ENCODE measurements at places on chromosomes 3 and 15.
A peak's percentile ranks its signal among the peaks of the same experiment; 100 is the strongest.

DNA sequence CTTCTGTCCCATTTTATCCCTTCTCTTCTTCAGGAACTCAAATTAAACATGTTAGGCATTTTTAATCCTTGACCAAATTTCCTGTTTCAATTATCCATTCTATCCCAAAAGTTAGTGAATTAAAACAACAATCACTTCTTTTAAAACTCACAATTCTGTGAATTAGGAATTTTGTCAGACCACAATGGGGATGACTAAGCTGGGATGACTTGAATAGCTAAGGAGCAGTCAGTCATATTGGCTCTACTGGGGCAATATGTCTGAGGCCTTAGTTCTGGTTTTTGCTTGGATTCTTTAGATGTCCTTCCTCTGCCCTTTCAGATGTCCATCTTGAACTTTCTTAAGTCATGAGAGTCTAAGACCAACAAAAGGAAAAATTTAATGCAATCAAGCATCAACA, 178.2 kb upstream of the TGFBR2 start:
- DNase-seq, result no peak

DNA sequence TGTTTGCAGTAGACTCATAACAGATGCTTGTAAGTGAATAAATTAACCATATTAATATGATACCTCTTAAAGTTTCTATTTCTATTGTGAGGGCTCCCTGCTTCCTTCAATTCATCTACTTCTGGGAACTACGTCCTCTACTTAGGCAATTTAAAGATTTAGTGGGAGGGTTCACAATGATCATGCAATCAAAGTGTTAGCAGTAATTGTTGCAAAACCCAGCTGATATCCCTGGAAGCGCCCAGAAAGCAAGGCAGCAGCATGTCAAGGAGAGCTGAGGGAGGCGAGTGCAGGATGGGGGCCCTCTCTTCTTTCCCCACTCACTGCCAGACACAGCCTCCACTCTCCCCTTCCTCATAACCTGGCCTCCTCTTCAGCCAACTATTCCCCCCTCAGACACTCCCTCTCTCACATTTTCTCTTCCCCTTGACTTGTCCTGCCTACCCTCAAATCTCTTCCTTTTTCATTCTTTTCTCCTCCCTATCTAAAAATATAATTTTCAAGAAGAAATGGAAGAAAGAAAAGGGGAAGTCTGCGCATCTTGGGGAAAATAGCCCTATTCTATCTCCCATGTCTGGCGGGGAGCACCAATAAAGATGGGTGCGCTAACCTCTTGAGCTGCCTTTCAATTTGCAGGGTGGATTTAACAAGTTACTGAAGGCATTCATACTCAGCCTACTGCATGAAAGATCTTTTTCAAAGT, 6.6 kb downstream of the TMEM212 start:
- no peak for DNase-seq

DNA sequence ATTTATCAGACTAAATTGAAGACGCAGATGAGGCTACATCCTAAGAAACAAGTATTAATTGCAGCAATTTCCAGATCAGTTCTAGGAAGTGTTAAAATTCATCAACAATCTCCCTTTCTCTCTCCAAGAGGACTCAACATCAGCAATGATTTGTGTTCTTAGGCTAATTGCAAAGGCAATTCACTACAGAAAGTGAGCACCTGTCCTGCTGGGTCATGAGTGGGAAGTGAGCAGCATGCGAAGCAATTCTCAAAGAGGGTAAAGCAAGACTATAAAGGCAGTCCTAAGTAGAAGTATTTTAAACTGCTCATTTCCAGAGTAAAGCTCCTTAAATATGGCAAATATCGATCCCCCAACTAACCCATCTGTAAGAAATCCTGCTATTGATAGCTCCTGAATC, 1191.0 kb upstream of the ALCAM start:
- DNase-seq, result no peak

DNA sequence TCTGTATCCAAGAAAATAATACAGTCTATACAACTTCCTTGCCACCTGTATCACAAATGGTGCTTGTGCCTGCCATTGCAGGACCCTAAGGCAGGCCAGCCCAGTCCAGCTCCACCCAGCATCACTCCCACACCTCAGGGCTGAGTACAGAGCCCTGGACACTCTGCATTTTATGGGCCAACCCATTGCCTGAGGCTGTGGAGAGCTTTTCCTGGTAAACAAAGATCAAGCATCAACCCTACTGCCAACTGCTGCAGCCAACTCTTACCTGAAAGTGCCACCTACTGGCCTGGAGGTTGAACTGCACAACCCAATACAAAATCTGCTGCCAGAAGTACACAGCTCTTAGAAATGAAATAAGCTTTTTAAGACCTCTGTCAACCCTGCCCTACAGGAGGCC, 1082.2 kb downstream of the NAALADL2 start:
- DNase-seq, result no peak

GRCh38 chr15:62124973-62125303, 40.1 kb downstream of the C2CD4B start:
- DNase-seq, result no peak

- no peak for DNase-seq
Measured at GRCh38 chr3:13484851-13485590, 4.9 kb downstream of the HDAC11 start.

DNA sequence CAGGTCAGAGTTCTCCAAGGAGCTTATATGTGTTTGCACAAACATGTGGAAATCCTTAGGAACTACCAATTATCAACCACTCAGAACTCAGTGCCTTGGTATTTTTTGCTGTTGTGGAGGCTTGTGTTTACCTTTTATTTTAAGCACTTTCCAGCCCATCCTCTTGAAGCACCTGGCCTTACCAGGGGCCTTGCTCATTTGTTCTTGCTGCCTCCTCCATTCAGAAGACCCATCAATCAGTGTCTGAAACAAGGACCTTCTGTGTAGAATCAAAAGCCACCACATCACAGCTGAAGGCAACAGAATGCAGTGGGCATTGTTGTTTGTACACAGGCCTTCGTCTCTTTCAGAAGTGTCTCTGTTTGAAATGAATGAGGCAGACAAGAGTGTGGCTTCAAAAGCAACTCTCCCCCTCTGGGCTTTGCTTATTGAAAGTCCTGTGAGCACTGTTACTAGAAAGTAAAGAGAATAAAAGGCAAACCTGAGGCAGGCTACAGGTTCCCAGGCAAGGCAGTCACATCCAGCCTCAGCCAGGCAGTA, 24.5 kb upstream of the LIPC start:
- no peak for DNase-seq

GRCh38 chr3:148606979-148607378, 90.7 kb upstream of the AGTR1 start:
- no peak for DNase-seq

DNA sequence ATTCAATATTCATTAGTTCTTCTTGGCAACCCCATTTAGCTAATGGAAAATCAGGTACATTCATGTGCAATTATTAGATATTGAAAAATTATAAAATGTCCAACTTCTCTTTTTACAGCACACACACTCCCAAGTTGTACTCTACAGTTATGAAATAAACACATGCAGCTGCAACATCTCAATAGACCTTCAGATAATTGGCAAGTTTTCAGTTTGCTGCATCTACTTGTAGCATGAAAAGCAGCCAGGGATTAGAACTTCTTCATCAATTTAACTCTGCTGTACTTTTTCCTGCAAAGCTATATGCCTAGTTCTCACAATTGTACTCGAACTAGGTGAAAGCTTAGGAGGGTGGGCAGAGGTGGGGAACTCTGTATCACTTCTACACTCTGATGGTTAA, 46.6 kb upstream of the FHIT start:
- DNase-seq, result no peak

- DNase-seq, result no peak
Measured at GRCh38 chr3:135304378-135304777, 509.3 kb downstream of the EPHB1 start.

GRCh38 chr3:70064194-70064779, 64.8 kb downstream of the SAMMSON start:
- no peak for DNase-seq

- DNase-seq, result no peak
Measured at GRCh38 chr3:194101592-194102432, 34.1 kb upstream of the HES1 start.

GRCh38 chr3:81580355-81580754, 181.1 kb downstream of the GBE1 start:
- DNase-seq, result no peak

DNA sequence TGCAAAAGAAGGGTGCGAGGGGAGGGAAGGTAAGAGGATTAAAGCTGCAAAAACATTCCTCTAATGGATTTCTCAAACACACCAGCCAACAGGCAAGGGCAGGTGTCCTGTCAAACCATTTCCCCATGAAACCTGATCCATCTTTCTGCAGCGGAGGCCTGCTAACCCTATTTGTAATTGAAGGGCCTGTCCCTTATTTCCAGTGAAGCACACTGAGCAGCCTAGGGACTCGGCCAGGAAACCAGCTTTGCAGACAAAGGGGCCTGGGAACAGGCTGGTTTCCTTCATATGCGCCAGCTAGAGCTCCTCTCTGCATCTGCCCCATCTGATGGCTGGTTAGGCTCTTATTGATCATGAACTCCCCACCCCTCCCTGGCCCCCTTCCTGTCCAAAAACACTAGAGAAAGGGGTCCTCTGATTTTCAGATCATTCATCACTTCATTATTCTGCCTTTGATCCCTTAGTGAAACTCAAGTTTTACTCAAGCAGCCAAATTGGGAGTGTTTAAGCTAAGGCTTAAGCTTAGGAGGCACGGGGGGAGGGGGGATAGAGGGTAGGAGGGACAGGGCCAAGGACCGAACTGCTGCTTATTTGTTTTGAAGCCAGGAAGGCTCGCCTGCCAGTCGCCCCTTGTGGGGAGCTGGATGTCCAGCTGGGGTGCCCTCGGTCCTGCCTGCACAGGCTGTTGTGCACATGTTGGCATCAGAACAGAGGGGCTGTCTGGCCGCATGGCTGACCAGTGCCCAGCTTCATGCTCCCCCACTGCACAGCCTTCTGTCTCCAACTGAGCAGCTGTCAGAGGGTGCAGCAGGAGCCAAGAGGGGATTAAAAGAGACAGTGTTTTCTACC, 53.1 kb downstream of the BOC start:
- DNase-seq, result no peak

DNA sequence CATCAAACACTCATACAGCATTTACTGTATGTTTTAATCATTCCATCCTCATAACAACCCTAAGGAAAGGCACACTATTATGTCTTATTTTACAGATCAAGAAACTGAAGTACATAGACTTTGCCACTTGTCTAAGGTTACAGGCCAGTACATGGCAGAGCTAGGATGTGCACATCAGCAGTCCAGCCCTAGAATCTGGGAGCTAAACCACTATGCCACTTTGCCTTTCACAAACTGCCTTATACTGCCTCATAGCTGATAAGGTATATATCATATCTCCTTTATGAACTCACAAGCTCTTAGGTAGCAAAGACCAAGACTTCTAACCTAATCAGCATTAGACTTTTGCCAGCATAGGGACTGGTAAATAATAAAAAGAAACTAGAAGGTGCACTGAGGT, 49.1 kb downstream of the MYO9A start:
- DNase-seq, result no peak

GRCh38 chr3:77081240-77081661, 41.4 kb downstream of the ROBO2 start:
- DNase-seq, result no peak

- DNase-seq, result no peak
Measured at GRCh38 chr3:197327701-197328100, 29.3 kb upstream of the DLG1 start.

- DNase-seq, result no peak
Measured at GRCh38 chr3:46479696-46480095, 15.0 kb upstream of the LTF start.

- no peak for DNase-seq
Measured at GRCh38 chr3:11576453-11576852, 67.3 kb downstream of the VGLL4 start.

DNA sequence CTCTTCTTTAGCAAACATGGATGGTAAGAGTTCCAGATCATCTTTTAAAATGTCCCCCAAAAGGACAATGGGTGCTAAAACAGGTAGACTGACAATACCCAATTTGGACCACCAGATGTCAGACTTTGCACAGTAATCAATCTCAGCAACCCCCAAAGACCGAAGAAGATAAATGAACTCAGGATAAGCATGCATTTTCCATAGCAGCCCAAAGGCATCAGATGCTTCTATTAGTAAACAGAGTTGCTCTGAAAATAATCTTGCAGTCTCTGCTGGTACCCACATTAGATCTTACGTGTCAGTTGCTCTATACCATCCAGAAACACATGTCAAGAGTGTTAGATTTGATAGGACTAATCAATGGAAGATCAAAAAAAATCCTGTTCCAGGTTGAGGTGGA, 20.6 kb downstream of the MYH15 start:
- DNase-seq, result peak; percentile 5

DNA sequence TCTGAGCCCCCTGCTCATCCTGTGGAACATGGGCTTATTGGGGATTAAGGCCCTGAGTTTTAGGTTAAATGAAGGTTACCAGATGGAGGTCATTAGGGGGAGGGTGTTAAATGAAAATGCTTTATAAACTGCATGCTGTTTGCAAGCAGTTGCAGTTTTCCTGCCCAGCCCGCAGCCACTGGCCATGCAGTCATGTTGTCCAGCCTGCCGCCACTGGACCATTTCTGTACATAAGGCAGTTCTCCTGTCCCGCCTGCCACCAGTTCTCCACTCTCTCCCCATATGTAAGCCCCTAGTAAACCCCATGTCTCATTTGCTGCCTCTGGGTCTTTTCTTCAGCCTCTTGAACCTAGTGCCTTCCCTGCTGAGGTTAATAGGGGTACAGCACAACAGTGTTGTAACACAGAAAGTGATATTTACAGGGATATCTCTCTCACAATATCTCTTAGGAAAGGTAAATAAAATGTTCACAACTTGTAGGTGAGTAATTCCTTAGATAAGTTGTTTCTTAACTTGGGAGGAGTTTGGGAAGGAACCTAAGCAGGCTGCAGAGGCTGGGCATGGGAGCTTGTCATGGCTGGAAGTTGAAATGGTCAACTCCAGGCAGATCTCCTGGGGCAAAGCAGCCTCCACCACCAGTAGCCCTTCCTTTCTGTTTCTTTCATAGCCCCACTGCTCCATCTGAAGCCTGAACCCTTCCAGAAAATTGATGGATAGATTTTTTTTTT, 148.2 kb downstream of the CMSS1 start:
- DNase-seq, result no peak

- DNase-seq, result no peak
Measured at GRCh38 chr3:69085168-69085832, 563 bp downstream of the ARL6IP5 start.

DNA sequence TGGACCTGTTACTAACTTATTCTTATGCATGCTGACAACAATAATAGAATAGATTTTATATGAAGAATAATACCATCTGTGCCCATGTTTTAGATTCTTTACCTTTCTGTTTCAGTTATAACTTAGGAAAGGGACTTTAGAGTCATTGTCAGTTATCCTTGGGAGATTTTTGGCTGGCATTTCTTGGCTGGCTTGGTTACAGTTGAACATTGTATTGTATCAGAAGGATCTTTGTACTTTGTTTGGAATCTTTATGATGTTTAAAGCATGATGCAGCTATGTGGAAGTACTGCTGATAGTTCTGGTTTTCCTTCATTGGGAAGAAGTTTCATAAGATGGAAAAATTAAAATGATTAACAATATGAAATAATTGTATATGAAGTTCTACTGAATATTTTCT, 19.9 kb downstream of the ABHD5 start:
- DNase-seq, result no peak

GRCh38 chr3:17233398-17233800, 348.6 kb downstream of the PLCL2 start:
- peak; percentile 1 for DNase-seq

Data from T-helper 9 cell (primary cell).